ENCODE measurements at places on chromosomes 1 and 21.

GRCh38 chr21:42374864-42375499 is 8.6 kb upstream of the TFF1 start:
- no peak for DNase-seq

GRCh38 chr1:222127096-222127495 is 385.2 kb upstream of the DUSP10 start:
- no peak for DNase-seq

- no peak for DNase-seq
Observed at GRCh38 chr1:211928993-211929637, 98.6 kb upstream of the LPGAT1 start.

DNA sequence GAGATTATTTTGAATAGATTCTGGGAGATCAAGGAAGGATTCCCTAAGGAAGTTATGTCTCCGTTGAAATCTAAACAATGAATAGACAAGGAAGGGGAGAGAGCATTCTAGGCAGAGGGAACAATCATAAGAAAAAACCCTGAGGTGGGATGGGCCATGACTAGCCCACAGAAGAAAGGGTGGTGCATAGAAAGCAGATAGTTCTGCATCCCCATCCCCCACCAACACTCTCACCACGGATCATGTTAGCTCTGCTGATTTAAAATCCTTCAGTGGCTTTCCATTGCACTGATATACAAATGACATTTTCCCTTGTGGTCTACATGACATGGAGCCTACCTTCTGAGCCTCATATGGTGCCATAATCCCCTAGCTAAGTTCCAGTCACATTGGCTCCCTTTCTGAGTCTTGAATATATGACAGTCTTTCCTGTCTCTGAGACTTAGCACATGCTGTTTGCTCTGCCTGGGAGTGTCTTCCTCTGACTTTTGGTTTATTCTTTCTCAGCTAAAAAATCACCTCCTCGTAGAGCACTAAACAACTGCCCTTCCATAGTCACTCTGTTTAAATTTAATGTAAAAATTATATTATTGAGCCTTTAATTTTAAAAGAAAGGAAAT is 15.2 kb downstream of the SCMH1 start:
- DNase-seq, result no peak

- DNase-seq, result no peak
Observed at GRCh38 chr1:5751163-5751540, 241.1 kb downstream of the NPHP4 start.

DNA sequence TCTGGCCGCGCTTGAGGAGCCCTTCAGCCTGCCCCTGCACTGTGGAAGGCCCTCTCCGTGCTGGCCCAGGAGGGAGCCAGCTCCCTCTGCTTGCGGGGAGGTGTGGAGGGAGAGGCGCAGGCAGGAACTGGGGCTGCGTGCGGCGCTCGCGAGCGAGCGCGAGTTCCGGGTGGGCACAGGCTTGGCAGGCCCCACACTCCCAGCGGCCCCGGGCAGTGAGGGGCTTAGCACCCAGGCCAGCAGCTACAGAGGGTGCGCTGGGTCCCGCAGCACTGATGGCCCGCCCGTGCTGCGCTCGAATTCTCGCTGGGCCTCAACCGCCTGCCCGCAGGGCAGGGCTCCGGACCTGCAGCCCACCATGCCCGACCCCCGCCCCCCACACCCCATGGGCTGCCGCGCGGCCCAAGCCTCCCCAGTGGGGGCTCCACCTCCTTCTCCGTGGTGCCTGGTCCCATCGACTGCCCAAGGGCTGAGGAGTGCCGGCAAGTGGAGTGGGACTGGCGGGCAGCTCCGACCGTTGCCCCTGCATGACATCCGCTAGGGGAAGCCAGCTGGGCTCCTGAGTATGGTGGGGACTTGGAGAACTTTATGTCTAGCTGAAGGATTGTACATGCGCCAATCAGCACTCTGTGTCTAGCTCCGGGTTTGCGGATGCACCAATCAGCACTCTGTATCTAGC is 46.0 kb downstream of the COL24A1 start:
- DNase-seq, result no peak

- no peak for DNase-seq
Observed at GRCh38 chr1:173355281-173356031, 121.7 kb upstream of the PRDX6 start.

DNA sequence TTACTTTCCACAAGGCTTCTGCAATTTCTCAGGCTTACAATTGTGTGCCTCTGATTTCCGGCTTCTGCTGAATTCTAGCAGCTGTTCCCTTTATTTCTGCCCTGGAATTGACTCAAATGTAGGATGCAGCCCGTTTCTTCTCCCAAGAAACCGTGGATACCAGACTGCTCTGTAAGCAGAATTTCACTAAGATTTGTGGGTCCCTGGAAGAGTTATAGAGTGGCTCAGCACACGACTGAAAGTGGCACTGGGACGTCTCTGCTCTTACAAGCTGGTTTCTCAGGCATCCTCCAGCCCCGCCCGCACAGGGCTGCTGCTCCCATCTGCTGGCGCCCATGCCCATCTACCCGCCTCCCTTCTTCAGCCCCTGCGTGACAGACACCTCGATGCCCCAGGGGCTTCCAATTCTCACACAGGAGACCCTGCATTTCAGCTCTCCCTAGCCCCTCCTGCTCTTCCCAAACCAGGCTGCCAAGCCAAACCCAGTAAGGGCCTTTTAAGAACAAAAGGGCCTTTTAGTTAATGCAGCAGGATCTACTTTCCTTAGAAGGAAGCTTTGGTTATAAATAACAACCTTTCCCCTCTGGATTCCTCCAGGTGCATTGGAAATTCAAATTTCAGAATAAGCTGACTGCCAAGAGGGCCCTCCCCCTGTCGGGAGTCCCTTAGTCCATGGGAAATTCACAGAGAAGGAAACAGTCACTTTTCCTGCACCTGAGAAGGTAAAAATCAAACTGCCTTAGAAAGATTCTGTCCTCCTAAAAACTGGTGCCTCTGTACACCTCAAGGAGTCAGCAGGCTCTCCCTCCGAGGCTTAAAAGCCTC is 45.4 kb upstream of the TENT5B start:
- no peak for DNase-seq

DNA sequence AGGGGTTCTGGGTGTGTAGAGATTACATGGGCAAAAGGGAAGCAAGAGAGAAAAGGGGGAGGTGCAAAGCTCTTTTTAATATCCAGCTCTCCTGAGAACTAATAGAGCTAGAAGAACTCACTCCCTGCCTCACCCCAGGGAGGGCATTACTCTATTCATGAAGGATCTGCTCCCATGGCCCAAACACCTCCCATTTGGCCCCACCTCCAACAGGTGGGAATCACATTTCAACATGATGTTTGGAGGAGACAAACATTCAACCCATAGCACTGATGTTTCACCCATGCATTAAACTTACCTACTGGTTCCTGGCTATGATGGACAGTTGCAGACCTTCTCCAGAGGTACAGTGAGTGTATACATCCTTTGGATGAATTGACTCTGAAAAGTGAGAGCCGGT is 7.3 kb upstream of the JUN start:
- no peak for DNase-seq

GRCh38 chr1:244106837-244107493 is 55.9 kb downstream of the ZBTB18 start:
- no peak for DNase-seq

GRCh38 chr1:51569284-51570062 is 47.4 kb upstream of the OSBPL9 start:
- peak; percentile 78 for DNase-seq

- DNase-seq, result no peak
Observed at GRCh38 chr1:115266729-115267421, 71.2 kb downstream of the NGF start.

GRCh38 chr1:185435696-185436379 is 118.8 kb upstream of the IVNS1ABP start:
- DNase-seq, result no peak

DNA sequence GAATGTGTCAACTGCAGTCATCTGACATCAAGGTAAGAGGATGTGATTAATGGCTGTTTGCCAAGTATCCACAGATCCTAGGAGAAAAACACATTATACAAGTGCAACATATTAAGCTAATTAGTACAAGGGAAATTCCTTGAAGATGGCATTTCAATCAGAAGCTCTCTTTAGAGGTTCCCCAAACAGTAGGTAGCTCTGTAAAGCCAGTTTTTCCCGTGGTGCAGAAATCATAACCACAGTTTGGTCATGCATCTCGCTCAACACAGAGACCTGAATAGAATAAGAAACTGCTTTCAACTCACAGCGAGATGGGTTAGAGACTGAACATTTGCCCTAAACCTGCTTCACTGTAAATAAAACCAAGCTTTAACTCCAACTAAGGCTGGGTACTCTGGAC is 230.5 kb upstream of the CAMK1G start:
- DNase-seq, result no peak

Data from T1000 (cell line).